Iris pigment epithelial cell (primary cell): ENCODE measurements at places on chromosomes 1 and 21.

GRCh38 chr1:58741678-58742553 is 41.9 kb downstream of the JUN start:
- DNase-seq: no peak

GRCh38 chr1:116971258-116971860 is 30.2 kb upstream of the CD101 start:
- DNase-seq: no peak

- DNase-seq: no peak
Measured at GRCh38 chr1:222283147-222283768, 264.6 kb downstream of the HHIPL2 start.

- DNase-seq: no peak
Measured at GRCh38 chr1:66003690-66004089, 211.0 kb downstream of the PDE4B start.

GRCh38 chr1:2347409-2347785 is 44.0 kb downstream of the MORN1 start:
- DNase-seq: no peak

GRCh38 chr1:63682936-63683335 is 89.7 kb downstream of the PGM1 start:
- DNase-seq: no peak

DNA sequence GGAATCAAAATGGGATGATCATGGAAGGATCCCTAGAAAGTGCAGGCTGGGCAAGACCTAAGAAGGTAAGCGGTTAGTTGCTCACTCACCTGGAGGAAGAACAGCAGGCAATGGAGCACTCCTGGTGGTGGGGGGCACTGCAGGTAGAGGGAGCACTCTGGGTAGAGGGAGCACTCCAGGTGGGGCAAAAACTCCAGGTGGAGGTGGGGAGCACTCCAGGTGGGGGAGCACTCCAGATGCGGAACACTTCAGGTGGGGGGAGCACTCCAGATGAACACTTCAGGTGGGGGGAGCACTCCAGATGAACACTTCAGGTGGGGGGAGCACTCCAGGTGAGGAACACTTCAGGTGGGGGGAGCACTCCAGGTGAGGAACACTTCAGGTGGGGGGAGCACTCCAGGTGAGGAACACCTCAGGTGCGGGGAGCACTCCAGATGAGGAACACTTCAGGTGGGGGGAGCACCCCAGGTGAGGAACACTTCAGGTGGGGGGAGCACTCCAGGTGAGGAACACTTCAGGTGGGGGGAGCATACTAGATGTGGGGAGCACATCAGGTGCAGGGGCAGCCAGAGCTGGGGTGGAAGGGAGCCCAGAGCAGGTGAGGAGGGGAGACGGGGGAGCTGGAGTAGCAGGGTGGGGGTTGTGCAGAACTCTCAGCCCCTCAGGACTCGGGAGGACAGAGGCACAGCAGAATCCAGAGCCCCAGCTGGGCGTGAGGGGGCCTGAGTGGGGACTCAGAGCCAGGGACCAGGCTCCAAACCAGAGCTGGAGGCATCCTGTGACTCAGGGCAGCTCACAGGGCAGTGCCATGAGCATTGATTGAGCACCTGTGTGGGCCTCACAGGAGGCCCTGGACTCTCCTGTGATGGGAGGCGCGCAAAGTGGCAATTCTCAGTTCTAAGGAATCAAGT is 37.7 kb upstream of the COL6A1 start:
- DNase-seq: no peak
